ENCODE measurements at places on chromosomes 5 and 9.

GRCh38 chr5:1374030-1374678, 29.3 kb upstream of the CLPTM1L start:
- DNase-seq, result no peak

- no peak for DNase-seq
Measured at GRCh38 chr5:87188391-87188790, 79.3 kb upstream of the RASA1 start.

- DNase-seq, result peak; percentile 24
Measured at GRCh38 chr5:134267366-134268018, 41.6 kb upstream of the PPP2CA start.

DNA sequence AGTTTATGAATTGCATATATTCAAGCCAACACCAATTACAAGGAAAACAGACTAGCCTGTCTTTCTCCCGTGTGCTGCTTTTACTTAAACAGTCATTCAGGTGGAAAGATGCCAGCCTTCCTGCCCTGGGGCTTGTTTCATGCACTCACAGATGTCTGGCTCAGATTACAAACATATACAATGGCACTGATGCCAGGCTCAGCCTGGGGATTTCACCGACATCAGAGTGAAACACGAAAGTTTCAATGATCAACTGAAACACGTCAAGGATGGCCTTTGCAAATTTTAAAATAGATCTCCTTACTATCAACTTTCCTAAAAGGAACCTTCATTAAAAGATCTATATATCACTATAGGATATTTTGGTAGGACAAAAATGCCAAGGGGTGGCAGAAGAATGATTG, 1576.5 kb downstream of the EFNA5 start:
- peak; percentile 64 for DNase-seq

DNA sequence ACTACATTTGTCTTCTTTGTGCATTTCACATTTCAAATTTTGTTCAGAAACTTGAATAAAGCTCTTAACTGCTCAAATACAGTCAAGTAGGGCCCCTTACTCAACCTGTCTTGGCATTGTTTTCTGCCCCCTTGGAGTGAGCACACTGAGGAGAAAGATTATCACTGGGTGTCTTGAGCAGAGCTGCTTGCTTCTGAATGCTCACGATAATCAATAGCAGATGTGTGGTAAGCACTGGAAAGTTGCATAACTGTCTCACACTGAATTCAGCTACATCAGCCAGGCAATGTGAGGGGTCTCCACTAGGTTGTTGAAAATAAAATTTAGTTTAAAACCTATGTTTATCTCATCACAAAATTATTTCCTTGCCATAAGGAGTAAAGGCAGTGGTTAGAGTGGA, 7.8 kb upstream of the TNFAIP8 start:
- no peak for DNase-seq

DNA sequence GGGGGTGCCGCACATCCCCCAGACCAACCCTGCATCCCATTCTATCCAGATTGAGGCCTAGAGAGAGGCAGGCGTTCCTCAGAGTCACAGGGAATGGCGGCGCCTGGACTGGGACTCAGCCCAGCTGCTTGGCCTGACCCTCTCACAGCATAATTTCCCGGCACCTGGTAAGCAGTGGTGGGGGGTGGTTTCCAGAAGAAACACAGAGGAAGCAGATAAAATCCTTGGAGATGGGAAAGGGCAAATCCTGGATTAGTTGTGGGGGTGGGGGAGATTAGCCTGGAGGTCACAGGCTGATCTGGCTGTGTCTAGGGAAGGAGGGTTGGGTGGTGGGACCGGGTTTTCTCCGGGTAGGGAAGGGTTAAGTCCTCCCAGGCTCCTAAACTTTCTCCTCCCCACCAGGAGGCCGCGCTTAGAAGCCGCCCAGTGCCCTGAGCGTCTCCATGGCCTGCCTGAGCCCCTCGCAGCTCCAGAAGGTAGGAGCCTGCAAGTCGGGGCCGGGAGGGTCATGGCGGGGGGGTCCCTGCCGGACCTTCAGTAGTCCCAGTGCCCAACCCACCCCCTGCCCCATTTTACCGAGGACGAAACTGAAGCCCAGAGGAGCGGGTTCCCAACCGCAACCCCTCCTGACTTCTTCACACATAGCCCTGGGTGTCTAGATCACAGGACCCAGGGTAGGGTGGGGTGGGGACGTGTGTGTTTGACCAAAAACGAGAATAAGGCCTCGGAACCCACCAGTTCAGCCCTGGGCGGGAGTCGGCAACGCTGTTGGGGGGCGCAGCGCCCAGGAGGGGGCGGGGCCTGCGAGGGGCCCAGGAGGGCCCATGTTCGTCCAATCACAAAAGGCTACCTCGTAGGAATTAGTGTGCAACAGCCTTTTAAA, 1.3 kb downstream of the PHYHD1 start:
- DNase-seq, result peak; percentile 71

DNA sequence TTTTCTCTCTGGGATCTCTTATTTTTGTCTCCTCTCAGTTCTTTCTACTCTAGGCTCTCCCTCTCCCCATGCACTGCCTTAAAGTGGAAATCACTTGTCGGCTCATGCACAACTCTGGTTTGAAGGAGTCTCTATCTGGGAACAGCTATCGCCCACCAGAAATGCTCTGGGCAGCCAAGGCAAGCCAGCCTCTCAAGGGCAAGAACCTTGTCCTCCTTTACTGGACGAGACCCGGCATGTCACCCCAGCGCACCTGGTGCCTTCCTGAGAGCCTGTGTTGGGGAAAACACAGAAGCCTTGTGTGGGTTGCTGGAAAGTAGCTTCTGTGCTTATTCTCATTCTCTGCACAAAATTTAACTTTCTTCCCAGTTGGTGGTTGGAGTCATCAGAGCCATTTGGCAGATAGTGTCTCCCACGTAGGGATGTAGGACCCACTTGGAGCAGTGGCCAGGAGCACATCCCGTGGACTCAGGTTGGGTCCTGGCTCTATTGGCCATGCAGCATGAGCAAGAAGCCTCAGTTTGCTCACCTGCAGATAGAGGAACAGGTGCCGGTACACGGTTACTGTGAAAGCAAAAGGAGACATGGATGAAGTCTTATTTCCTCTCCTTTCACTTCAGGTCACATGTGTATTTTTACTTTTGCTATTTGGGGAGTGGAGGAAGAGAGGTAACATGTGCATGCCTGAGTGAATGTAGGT, 165.3 kb downstream of the IRX2 start:
- no peak for DNase-seq

DNA sequence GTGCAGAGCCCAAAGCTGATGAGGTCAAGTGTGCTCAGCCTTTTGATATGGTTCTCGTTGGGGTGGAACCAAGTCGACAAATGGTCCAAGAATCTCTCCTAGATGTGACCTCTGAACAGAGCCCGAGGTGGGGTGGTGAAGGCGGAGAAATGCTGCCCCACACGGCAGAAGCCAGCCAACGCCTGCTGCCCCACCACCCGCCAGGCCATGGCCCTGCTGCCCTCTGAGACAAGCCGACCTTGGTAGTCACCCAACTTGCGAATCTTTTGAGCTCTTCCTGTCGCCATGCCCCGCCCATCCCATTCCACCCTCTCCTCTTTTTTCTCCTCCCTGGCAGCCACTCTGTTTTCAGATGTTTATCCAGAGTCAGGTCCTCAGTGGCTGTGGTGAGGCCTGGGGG, 91.5 kb upstream of the EGFLAM start:
- DNase-seq, result no peak

- DNase-seq, result peak; percentile 68
Measured at GRCh38 chr5:138905541-138905940, 30.4 kb upstream of the LRRTM2 start.

DNA sequence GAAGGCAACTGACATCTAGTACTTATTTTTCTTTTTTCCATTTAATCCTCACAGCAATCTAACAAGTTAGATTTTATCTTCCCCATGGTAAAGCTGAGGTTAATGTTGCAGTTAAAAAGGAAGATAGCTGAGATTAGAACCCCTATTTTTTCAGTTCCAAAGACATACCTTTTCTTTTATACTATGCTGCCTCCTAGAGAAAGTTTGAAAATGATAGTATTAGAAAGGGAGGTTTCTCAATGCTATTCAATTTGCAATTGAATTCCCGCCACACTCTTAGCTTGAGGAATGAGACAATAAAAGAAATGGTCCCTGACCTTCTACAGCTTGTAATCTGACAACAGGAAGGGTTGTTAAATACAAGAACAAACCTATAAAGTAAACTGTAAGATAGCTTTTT, 195.9 kb upstream of the TRIM32 start:
- DNase-seq, result no peak

DNA sequence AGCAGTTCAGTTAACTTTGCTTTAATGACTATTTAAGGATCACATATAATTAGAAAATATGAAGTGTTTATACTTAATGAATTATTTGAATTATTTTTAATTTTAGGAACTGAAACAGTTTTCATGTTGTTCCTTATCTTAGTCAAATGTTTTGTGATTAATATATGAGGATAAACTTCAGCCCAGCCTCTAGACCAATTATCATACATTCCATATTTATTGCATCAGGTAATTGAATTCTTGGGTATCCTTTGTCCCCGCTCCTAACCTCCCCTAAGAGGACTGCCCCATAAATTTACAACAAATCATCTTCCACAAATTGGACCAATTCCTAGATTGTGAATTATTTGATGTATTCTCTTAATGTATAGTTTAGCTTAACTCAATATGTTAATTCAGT, 74.8 kb downstream of the ZNF622 start:
- DNase-seq, result no peak

GRCh38 chr5:132262882-132263547, 5.5 kb downstream of the PDLIM4 start:
- no peak for DNase-seq

GRCh38 chr5:136094189-136094912, 38.3 kb upstream of the SMAD5 start:
- no peak for DNase-seq

DNA sequence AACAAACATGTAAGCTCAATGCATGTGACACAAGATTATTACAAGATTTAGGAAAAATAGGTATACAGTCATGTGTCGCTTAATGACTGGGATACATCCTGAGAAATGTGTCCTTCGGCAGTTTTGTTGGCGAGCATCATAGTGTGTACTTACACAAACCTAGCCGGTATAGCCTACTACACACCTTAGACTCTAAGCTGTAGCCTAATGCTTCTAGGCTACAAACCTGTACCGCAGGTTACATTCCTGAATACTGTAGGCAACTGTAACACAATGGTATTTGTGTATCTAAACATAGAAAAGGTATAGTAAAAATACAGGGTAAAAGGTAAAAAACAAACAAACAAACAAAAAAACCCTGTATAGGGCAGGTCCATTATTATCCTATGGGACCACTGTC, 27.7 kb downstream of the MSX2 start:
- no peak for DNase-seq

GRCh38 chr5:38154615-38155204, 103.6 kb upstream of the EGFLAM start:
- DNase-seq, result no peak

- no peak for DNase-seq
Measured at GRCh38 chr5:87404359-87404758, 8.4 kb downstream of the CCNH start.

GRCh38 chr5:67268231-67269021, 71.8 kb upstream of the CD180 start:
- peak; percentile 95 for DNase-seq

- peak; percentile 45 for DNase-seq
Measured at GRCh38 chr9:80157561-80157983, 585.8 kb downstream of the TLE4 start.

GRCh38 chr5:38673671-38674071, 117.2 kb upstream of the LIFR start:
- DNase-seq, result no peak

DNA sequence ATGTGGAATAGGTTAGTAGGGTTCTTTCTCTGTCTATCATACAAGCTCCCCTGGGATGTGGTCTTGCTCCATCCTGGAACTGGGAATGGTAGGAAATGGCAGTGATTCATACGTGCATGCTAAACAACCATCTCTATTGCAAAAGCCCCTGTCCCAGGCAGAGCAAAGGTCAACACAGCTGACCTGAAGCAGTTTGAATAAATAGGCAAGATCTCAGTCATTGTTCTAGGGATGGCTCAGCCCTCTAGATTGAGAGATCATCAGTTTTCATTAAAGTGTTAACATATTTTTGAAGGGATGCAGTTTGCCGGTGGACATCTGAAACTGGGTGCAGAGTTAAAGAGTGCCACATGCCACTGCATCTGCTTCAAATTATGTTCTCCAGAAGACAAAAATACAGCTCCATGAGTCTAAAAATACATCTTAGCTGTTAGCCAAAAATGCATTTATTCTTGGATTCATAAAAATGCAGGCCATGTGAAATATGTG, 224.1 kb downstream of the ESM1 start:
- no peak for DNase-seq

- no peak for DNase-seq
Measured at GRCh38 chr9:96874201-96874785, 20.0 kb upstream of the ZNF782 start.

DNA sequence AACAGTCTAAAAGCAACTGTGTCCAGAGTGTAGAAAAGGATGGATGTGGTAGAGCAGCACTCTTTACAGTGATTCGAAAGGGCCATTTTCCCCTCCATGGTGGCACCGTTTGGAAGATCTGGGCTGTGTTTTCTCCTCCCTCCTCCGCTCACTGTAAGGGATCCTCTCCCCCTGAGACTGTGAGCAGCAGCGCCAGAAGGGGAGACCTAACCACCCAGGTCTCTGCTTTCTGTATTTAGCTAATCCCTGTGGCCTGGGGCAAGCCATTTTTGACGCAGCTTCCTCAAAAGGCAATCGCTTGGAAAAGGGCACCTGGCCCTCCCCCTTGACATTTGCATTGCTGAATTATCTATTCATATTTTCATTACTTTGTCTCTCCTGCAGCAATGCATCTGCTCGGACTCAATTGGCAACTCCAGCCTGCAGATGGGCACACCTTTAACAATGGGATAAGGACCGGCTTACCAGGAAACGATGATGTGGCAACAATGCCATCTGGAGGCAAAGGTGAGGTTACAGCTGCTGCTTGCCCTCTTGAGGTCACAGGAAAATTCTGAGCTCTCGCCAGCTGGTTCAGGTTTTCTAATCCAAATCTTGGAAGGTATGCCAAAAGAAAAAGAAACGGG, 244.3 kb upstream of the WWC1 start:
- peak; percentile 76 for DNase-seq

DNA sequence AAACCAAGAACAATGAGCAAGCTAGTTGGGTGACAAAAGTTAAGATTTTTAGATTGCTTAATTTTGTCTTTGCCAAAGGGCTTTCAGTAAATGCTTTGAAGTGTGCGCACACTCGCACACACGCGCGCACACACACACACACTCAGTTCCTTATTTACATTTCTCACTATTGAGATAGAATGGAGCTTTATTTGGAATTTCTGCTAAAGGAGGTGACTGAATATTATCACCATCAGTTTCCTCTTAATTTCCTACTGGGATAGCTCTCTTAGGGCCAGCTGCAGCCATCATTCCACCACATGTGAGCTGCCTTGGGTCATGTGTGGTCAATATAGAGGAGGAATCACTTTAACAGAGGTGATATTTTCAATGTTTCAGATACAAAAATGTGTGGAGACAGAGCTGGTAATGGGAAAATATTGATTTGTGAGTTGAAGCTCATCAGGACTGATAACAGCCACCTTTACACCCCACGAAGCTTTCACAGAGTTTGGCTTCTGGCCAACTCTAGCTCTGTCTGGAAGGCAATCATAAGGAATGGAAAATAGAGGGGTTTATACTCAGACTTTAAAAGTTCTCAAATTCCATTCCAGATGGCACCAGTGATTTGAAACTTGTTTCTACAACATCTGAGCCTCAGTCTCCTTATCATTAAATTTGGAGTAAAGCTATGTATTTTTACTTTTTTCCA, 99.9 kb downstream of the MACIR start:
- DNase-seq, result no peak
